Stimulated activated CD4-positive, alpha-beta T cell treated with anti-CD3 and anti-CD28 coated beads, TNF-alpha, amount 100 ng/mL, for 4 hours (primary cell): ENCODE measurements at places on chromosomes 1 and 21.

DNA sequence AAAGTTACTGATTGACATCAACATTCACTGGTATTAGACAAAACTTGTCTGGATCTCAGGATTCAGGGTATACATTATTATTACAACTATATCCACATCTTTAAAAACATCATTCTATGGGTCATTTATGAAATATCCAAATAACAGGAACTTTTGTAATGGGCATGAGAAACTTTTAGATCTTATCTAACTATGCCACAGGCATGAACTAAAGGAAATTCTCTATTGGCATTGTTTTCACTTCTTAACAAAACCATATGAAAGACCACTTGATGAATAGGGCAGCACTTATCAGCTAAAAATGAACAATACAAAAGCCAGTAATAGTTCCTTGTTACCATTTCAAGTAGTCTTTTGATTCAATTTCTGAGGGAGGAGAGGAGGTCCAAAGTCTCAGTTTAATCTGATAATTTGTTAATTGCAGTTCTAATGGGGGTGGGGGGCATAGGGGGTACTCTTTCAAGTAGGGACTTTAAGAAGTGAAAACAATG, 30.8 kb upstream of the CPLANE2 start:
- no peak for DNase-seq

GRCh38 chr1:153195216-153195615, 8.0 kb upstream of the LELP1 start:
- DNase-seq: no peak

GRCh38 chr21:38114717-38115333, 142.0 kb upstream of the KCNJ15 start:
- DNase-seq: no peak

- no peak for DNase-seq
Measured at GRCh38 chr1:99018313-99018712, 13.7 kb upstream of the PLPPR5 start.

DNA sequence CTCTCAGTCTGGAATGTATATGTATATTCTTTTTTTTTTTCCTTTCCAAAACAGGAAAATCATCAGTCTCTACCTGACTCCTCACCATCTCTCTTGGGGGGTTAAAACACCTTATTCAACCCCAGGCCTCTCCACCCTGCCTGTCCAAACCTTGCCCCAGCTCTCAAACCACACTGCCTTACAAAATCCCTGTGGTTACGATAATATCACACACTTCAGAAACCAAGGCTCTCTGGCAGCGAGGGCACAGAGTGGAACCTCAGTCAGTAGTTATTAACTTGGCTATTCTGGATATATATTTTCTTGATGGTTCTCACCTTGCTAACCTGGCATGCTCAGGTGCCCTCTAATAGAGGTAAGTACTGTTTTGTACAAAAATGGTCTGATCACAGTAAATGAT, 24.7 kb downstream of the KIAA0040 start:
- DNase-seq: no peak

- DNase-seq: peak; percentile 27
Measured at GRCh38 chr1:156920233-156921052, at the start of gene LRRC71. TSS of gene LRRC71 (plus strand) at chr1:156920632. CDS start at chr1:156920804, 172 bp downstream.

DNA sequence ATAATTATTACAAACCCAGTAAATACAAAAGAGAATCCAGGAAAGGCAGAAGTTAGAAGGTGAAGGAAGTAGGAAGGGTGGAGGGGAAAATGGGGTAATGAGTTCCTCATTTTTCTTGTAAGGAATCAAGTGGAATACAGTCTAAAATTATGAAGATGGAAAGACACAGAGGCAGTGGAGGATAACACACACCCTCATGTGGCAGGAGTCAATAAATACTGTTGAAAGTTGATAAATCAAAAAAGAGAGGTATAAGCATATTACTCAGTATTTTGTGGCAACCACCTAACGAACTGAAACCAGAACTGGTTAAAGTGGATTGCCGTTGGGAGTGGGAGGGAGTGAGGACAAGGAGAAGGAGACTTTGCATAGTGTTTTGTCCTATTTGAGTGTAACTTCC, 78.6 kb upstream of the SLC44A3 start:
- no peak for DNase-seq

GRCh38 chr1:5576011-5576672, 416.1 kb downstream of the NPHP4 start:
- DNase-seq: no peak

DNA sequence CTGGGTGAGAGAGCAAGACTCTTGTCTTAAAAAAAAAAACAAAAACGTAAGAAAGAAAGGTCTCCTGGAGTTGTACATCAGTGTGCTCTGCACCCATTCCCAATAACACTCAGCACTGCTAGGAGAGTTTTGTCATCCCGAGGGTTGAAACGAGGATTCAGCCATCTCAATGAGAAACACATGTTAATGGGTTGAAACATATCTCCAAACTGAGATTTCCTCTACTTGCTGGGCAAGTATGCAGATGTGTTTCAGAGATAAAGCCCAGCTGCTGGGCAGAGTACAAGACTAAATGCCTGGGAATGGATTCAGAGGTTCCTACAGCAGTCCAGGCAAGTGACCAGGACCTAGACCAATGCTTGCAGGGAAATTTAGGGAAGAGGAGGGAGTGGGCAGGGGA, 2.6 kb upstream of the MFN2 start:
- DNase-seq: no peak

GRCh38 chr21:35096959-35097358, 47.9 kb upstream of the RUNX1 start:
- DNase-seq: no peak

DNA sequence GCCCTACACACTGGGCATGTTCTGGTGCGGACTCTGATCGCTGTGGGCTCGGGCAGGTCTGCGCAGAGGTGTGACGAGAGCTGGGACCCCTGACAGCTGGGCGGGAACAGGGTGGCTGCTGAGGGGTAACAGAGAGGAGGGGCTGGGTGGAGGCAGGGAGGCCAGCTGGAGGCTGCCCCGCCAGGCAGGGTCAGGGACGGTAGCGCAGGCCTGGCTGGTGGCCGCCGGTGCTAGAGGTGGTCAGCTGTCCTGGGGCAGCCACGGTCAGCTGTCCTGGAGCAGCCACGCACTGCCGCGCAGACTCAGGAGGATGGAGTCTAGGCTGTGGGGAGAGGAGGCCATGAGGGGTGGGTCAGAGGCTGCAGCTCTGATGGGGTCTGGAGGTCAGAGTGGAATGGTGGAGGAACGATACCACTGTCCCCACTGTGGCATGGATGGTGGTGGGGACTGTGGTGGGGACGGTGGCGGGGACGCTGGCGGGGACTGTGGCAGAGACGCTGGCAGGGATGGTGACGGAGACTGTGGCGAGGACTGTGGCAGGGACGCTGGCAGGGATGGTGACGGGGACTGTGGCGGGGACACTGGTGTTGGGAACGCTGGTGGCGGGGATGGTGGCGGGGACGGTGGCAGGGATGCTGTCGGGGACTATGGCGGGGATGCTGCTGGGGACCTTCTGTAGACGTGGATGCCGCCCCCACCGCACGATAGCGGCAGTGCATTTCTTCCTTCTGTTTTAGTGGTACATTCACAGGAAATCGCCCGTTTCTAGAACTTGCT, 21.3 kb upstream of the LRRC3 start:
- DNase-seq: no peak

GRCh38 chr1:26704629-26705028, 8.8 kb downstream of the ARID1A start:
- DNase-seq: no peak

DNA sequence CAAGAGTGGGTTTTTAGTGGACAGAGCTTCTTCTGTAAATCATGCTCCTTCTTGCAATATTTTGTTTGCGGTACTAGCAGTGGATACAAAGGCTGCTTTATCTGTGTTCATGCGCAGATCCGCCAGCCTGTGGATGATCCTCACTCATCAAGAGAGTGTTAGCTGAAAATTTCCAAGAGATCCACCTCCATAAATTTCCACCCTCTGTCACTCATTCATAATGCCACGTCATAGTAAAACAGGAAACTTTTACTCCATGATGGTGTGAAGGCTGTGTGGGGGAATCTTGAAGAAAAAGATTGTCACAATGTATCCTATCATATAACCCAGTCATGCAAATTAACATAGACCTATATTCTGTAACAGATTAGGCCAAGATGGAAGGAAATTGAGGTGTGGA, 4.4 kb upstream of the MAPKAPK2 start:
- DNase-seq: no peak

GRCh38 chr1:203037509-203038190, 11.4 kb downstream of the PPFIA4 start:
- no peak for DNase-seq

- no peak for DNase-seq
Measured at GRCh38 chr1:153395136-153395685, 4.3 kb upstream of the S100A8 start.

DNA sequence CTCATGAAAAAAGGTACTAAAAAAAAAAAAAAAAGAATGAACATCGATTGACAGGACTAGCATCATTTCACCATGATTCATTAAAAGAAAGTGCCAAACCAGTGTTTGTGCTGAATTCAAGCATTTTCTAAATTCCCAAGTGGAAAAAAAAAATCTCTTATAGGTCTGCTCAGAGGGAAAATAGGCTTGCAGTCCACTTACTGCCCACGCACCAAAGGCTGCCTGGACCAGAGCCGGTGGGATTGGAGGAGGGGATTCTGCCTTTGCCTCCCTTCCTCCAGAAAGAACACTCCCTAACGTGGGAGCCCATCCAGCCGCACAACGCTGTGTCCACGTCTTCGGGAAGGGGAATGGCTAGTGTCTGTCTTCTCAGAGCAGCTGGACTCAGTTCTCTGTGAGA, 5.5 kb upstream of the TRAPPC10 start:
- DNase-seq: no peak

DNA sequence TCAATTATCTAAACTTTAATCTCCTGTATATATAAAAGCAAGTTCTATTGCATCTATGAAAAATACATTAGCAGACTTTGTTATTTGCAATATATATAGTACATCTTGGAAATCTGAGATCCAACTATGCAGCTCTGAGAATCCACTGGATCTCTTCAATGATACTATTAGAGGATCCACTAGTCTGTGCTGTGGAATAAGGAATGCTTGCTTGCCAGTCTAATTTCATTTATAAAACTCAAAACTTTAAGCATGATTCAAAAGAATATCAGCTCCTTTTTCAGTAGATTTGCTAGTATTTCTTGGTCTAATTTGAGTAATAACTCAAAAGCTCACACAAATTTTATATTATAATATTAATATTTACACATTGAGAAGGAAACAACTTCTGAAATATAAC, 115.1 kb downstream of the SPATA6 start:
- DNase-seq: no peak

DNA sequence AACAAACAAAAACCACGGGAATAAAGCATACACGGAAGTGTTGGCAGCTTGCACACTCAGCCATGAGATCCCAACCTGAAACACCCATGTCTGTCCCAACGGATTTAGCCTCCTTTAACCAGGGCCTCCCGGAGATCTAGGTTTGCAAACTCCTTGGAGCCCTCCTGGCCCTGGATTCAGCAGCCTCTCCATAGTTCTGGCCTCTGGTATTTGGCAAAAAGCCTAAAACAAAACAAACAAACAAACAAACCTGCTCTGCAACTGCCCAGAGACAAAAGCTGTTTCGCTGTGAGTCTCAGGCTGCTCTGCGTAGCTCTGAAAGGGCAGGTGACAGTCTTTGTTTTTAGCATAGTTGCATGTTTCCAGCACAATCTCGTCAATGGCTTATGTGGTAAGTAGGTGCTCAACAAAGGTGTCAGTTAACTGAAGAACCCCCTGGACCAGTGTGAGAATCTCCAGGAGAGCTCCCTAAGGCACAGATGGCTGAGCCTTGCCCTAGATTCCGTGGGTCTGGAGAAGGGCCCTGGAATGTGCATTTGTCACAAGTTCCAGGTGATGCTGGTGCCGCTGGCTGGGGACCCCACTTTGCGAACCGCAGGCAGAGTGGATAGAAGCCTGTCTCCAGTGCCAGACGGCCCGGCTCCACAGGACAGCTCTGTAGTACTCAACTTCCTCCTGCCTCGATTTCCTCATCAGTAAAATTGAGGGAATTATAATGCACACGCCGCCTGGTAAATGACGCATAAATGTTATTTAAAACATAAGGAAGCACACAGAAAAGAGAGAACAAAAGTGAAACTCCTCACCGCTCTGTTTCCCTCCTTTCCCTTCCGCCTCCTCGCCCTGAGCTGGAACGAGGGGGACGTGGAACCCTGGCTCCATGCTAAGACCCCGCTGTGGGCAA, 86.2 kb downstream of the RIPK4 start:
- DNase-seq: no peak

DNA sequence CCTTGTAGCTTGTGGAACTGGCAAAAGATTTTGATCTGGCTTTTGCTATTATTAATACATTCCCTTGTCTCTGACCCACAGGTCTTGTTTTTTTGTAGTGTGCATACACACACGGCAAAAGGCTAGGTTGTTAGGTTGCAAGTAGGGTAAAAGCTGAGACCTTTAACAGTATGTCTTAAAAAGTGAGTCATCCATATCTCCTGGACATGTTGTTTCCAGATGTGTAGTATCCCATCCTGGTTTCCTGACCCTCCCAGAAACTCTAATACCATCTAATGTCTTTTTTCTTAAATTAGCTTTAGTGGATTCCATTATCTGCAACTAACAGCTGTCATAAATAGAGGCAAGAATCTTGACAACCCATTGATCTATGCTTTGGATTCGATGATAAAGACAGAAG, 14.7 kb downstream of the OVGP1 start:
- DNase-seq: no peak

- DNase-seq: no peak
Measured at GRCh38 chr1:109777436-109777835, 13.7 kb upstream of the EPS8L3 start.

GRCh38 chr1:172832006-172832725, 173.3 kb downstream of the FASLG start:
- no peak for DNase-seq

DNA sequence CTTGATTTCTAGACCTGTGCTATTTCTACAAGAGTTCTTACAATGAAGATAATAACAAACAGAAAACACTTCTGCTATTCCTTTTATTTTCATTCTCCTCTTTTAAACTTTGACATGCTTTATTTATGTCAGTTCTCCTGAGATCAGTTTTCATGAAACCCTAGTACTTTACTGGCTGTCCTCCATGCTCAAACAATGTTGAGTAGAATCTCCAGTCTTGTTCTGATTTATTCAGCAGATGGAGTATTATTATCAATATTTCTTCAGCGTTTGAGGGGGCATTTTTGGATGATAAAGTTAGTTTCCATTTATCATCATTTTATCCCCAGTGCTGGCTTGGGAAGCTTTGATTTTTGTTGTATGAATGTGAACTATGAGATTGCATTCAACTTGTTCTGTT, 85.9 kb upstream of the WARS2 start:
- no peak for DNase-seq

- no peak for DNase-seq
Measured at GRCh38 chr1:244657421-244657820, 4.5 kb downstream of the DESI2 start.

- DNase-seq: no peak
Measured at GRCh38 chr1:93673163-93673829, 8.3 kb downstream of the BCAR3 start.

DNA sequence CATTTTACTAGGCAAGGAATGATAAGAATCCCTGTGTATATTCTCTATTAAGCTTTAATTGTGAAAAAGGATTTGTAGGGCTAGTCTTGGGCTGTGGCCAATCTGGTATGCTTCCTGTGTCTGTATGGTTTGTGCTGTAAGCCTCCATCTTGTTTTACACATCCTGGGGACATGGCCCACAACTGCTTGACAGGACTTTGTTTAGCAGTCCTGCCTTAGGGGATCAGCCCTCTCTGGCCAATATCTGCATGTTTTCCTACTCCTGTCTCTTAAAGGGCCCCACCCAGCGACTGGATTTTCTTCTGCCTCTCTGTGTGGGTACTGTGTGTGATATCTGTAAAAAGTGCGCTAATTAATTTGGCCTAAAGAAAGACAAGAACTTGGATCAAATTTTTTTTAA, 813.2 kb downstream of the PLA2G4A start:
- DNase-seq: no peak
